ENCODE measurements at places on chromosomes 6 and 20.

DNA sequence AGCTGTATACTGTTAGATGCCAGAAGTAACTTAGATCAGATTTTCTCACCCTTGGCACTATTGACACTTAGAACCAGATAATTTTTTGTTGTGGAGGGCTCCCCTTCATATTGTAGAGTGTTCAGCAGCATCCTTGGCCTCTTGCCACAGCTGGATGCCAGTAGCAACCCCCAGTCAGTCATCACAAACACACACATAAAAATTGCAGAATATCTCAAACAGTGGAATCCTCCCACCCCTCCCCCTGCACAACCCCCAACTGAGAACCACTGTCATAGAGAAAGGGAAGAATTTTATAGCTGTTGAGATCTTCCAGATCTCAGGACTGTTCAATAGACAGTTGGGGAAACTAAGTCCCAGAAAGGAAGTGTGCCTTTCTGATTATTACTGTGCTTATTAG is 81.2 kb upstream of the VSTM2L start:
- no peak for DNase-seq

GRCh38 chr6:16064671-16065072 is 64.2 kb upstream of the MYLIP start:
- DNase-seq, result no peak

- DNase-seq, result no peak
These were observed 5.1 kb upstream of the TUBB1 start for GRCh38 chr20:59013959-59014608.

- DNase-seq, result no peak
These were observed 41.7 kb upstream of the KLHL31 start for GRCh38 chr6:53707108-53707897.

- DNase-seq, result no peak
These were observed 152.6 kb downstream of the BCKDHB start for GRCh38 chr6:80259118-80259517.

DNA sequence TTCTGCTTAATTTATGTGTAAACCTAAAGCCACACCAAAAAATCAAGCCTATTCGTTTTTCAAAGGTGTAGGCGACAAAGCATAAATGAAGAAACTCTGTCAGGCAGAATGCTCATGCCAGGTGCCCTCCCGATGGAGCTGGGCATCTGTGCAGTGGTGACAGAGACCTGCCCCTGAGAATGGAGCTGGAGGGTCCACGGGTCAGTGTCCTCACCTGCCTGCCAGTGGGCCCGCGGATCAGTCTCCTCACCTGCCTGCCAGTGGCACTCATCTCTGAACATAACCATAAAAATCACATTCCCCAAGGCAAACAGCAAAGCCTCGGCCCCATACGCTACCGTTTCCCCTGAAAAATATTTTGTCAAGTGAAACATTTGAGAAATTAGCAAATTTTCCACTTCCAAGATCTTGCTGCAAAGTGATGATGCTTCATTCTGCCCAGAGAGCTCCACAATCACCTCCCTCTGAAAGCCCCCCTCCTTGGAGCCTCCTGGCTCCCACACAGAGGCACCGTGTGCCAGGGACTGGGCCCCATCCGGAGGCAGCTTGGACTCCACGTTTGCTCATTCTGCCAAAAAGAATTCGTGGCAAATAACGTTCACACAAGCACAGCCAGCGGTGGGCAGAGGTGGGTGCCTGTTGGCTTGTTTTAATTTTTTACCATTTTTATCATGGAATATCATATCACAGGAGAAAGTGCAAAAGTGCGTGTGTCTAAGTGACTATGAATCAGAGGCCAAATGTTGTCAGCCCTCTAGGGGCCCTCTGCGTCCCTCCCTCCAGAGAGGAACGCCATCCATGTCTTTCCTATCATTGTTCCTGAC is 88.8 kb downstream of the YTHDF1 start:
- no peak for DNase-seq

GRCh38 chr20:478949-479429 is 16.7 kb upstream of the TBC1D20 start:
- no peak for DNase-seq

DNA sequence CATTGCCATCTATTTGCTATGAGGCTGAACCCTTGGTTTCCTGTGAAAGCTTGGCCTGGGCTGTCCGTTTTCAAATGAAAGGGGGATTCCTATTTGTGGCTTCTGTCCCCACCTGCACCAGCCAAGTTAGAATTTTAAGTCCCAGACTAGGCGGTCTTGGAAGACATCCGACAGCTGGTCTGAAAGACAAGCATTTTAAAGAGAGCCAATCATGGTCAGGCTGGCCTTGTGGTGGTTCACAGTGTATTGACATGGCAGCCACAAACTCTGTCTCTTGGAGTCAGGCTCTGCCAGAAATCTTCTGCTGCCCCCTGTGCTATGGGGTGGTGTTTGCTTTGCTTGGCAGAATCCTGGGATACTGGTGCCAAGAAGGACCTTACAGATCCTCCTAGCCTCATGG is 319.2 kb upstream of the MOCS1 start:
- no peak for DNase-seq

- DNase-seq, result no peak
These were observed 27.4 kb upstream of the SIM1 start for GRCh38 chr6:100491952-100492670.

- DNase-seq, result no peak
These were observed 501.8 kb upstream of the SULF2 start for GRCh38 chr20:48287021-48287494.

- DNase-seq, result no peak
These were observed 15.1 kb downstream of the MYBL2 start for GRCh38 chr20:43681991-43682410.

- DNase-seq, result no peak
These were observed 36.3 kb upstream of the CMTR1 start for GRCh38 chr6:37396571-37397180.

GRCh38 chr6:40724886-40725285 is 137.7 kb upstream of the LRFN2 start:
- no peak for DNase-seq

GRCh38 chr20:50747275-50747674 is 15.9 kb downstream of the PARD6B start:
- no peak for DNase-seq

DNA sequence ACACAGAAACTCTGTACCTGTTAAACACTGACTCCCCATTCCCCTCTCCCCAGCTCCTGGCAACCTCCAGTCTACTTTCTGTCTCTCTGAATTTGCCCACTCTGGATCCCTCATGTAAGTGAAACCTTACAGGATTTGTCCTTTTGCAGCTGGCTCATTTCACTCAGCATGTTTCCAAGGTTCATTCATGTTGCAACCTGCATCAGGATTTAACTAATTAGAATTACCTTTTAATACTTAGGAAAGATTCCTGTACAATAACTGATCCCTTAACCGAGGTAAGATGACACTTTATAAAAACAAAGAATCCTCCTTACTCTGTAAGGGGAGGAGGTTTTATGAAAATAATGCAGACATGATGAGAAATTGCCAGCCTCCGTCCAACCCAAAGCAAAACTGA is 113.1 kb upstream of the MTHFD1L start:
- no peak for DNase-seq

GRCh38 chr20:32511358-32512046 is 73.6 kb downstream of the NOL4L start:
- no peak for DNase-seq

GRCh38 chr6:121442576-121442975 is 7.1 kb downstream of the GJA1 start:
- DNase-seq, result no peak

- DNase-seq, result no peak
These were observed 50.8 kb downstream of the METTL24 start for GRCh38 chr6:110307368-110307767.

GRCh38 chr6:121965739-121966138 is 433.7 kb upstream of the HSF2 start:
- DNase-seq, result no peak

DNA sequence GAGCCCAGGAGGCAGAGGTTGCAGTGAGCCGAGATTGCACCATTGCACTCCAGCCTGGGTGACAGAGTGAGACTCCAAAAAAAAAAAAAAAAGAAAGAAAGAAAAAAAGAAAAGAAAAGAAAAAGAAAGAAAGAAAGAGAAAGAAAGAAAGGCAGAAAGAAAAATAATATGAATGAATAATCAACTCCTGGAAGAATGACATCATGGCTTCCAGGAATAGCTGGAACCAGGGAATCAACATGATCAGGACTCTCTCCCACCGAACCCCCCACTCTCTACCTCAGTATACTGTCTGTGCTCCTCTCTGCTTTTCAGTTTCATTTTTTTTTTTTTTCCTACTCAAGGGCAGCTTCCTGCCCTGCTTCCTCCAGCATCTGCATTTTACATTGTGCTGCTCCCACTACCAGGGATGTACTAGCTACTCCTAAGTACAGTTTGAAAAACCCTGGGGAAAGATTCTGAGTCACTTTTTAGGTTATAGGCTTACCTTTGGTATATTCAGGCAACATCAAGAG is 19.7 kb upstream of the MTCL3 start:
- DNase-seq, result no peak

GRCh38 chr6:139983555-139984276 is 609.3 kb upstream of the CITED2 start:
- no peak for DNase-seq

- DNase-seq, result no peak
These were observed 4.5 kb upstream of the SERINC1 start for GRCh38 chr6:122476131-122476530.

- no peak for DNase-seq
These were observed 96.4 kb upstream of the EPHA7 start for GRCh38 chr6:93515736-93516135.

GRCh38 chr20:6877633-6878032 is 110.1 kb downstream of the BMP2 start:
- no peak for DNase-seq

DNA sequence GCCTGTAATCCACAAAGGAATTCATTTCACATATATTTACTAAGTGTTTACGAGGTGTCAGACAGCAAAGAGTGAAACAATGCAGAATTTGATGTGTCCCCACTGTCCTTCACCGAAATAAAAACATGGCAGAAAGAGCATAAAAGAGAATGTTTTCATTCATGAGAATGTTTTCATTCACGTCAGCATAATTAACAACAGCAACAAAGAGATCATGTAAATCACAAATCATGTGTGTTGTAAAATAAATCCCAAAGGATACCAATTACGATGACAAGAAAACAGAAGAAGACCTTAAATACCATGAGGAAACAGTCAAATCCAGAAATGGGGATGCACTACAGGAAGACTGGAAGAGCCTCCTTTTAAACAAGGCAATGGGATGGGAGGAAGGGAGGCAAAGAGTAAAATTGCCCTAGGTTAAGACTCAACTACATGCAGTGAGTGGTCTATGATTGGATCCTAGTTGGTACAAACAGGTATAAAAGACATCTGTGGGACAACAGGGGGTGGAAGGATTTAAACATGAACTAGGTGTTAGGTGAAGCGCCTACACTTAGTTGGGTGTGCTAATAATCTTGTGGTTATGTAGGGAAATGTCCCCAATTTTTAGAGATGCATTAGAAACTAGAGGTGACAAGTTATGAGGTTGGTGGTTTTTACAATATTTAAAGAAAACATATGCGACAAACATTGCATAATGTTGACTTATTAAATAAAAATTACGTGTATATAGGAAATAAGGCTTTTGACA is 1.5 kb downstream of the ZSCAN31 start:
- no peak for DNase-seq
